ENCODE measurements at places on chromosomes 5 and 9. TPM values are rescaled to one million over a fixed set of nuclear protein-coding genes. Genes with fewer than 3 reads are reported as not detected.

DNA sequence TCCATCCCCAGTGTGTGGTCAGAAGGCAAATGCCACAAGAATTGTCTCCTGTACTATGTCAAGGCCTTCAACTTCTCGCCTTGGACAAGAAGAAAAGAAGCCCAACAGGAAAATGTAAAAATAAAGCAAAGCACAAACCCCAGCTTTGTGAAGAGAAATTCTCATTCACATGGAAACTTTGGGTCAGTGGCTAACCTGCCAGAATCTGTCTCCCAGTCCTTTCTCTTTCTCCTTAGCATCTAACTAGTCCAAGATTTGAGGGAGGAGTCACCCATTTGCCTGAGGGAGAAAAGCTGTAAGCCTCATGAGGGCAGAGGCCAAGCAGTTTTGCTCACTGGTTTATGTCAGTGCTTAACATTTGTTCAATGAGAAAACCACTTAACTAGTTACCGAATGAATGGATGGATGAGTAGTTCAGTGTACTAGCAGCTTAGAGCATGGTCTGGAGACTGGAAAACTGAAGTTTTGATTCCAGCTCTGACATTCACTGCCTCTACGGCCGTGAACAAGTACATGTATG, 36.0 kb downstream of the ADAM19 start:
- no peak for DNase-seq

DNA sequence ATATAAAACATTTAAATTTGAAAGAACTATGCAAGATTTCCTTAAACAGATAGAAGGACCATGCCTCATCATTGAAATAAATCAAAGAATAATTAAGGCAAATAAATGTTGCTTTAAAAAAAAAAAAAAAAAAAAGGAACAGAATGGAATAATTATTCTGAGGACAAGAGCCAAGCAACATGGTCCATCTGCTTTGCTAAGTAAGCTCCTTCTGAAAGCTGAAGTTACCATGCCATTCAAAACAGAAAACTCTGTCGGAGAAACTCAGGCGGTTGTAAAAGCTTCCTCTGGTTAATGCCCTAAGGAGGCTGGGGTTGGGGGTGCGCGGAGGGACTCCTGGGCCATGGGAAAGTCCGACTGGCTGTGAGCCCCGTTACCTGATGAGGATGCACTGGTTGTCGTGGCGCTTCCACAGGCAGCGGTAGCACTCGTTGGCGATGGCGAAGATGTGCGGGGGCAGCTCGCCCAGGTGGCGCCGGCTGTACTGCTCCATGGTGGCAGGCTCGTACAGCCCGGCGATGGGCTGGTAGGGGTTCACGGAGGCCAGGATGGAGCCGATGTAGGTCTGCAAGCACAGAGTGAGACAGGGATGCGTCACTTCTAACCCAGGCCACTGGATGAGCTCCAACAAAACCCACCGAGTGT, 141.7 kb downstream of the MYO10 start:
- no peak for DNase-seq

GRCh38 chr9:106074006-106074405, 379.7 kb downstream of the TMEM38B start:
- no peak for DNase-seq

DNA sequence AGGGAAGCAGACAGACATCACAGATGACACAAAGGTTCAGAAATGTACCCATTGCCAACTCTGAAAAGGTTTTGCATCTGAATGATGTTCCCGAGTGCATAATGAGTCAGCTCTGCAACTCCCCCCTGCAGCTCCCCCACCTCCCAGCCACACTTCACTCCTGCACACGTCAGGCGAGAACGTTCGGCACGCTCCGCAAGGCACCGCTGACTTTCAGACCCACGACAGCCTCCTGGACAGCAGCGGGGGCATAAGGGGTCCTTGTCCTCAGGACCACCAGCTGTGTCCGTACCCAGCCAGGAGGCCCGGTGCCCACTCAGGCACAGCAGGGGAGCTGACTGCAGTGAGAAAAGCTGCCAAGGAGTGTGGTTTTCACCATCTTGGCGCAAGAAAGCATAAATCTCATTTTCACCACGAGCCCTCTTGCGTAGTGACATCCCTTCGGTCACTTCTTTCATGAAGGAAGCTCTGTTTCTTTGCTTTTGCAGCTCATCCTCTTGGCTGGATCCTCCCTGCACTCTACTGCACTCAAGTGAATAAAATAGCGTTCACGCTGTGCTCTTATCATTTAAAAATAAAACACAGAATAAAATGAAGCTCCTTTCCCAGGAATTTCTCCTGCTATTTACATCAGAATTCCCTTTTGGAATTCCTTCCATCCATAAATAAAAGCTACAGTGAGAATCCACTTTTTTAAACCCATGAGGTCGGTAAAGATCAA, 9.9 kb downstream of the GFPT2 start:
- DNase-seq = no peak

DNA sequence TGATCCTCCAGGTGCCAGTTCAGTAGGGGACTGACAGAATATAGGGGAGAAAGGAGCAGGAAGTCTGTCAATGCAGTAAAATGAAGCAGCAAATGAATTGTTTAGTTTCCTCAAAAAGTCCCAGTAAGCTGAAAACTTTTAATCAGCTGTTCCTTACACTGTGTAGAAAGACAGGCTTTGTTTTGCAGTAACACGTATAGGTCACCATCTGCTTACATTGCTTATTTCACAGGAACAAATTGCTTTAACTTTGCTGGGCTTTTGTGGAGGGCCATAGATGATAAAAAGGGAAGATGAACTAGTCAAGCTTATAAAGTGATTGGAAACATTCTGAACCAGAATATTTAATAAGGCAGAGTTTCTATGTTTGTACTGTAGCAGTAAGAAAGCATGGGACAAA, 331.3 kb upstream of the RFX3 start:
- DNase-seq = no peak

DNA sequence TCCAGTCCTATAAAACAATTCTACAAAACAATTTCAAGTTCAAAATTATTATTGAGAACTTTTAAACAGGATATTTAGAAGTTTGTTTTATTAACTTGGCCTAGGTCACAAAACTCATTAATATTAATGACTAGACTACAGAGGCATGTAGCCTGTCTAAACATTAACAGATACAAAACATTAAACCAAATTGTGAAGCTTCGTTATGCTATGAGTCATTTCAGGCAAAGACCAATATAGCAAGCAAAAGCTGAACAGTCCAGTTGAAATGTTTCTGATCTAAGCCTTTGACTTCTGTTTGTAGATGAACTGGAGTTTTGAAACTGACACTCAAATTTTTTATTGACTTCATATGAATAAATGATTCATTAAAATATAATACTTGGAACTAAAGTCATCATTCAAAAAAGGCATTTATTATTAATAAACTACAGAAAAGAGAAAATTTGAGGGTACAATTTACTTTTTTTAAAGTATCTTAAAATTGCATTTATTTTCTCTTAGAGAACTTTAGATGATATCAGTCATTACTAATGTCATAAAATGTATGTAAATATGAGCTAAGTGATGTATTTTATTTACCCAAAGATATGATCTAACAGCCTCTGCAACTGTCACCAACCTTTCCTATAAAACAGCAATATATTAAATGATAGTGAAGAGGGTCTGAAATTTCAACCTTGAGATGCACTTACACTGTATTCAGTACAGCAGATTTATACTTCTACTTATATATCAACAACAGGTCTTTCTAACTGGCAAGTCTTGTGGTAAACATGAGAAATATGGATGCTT, 188.8 kb downstream of the COMMD10 start:
- DNase-seq = no peak

DNA sequence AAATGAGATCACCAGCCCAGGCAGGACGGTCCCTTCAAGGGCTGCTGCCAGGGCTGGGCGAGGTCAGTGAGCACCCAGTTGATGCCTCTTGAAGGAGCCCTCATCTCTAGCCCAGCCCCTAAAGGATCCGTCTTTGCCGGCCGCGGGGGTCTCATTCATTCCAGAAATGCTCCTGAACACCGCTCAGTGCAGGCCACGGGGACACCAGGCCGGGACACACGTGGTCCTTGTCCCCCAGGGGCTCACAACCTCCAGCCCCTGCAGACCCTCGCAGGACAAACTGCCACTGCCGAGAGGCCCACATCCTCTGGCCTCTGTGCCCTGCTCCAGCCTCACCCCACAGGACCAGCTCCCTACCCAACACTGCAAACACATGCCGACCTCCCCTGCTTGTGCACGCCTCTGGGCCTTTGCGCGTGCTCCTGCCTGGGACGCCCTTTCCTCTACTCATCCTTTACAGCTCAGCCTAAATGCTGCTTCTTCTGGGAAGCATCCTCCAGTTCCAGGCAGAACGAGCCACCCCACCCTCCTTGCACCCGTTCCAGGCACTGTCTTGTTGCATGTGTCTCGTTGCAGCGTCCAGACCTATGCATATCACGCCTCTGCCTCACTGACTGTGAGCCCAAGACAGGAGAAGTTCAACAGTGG, 10.3 kb upstream of the LAMC3 start:
- DNase-seq = no peak

DNA sequence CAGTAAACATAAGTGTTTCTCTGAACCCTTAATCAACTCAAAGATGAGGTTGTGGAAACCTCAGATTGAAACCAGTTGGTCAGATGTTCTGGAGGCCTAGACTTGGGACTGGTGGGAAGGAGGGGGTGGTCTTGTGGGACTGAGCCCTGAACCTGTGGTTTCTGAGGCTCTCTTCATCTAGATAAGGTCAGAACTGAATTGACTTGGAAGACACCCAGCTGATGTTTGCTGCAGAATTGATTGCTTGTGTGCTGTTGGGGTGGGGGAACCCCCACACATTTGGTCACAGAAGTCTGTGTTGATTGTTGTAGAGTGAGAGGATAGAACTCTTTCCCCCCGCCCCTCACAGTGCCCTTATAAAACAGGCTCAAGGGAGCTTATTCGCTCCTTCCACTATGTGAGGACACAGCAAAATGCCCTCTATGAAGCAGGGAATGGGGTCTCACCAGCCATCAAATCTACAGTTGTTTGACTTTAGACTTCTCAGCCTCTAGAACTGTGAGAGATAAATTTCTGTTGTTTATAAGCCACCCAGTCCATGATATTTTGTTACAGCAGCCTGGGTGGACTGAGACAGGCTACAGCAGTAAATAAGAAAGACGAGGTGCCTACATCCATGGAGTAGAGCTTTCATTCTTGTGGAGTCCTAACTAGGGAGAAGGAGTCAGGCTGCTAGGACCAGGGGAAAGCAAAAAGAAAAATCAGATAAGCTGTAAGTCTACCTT, 25.7 kb upstream of the UGCG start:
- DNase-seq = no peak

DNA sequence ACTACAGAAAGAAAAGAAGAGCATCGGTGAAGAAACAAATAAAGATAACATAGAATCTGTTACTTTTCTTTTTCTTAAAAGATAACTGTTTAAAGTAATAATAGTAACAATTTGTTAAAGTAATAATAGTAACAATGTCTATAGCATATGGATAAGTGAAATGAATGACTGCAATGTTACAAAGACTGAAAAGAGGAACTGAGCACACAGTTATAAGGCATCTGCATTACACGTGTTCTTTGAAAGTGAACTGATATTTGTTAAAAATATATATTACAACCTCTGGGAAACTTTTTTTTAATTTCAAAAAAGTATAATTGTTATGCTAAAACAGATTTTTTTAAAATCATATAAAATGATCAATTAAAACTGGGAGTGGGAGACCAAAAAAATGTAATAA, 88.4 kb upstream of the FST start:
- DNase-seq = no peak

DNA sequence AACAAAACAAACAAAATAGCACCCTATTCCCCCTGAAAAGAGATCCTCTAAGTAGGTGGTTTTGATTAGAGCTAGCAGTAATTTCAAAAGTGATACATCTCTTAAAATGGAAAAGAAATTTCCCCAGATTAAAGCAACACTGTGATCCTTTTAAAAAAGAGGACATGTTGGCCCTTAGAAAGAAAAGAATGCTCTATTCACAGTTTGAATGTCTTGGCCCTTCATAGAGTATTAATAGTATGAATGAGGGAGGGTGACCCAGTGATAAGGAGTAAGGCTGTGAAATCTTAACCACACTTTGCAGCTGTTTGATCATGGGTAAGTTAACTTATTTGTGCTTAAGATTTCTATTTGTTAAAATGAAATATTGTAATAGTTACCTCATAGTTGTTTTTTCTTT, 467.7 kb upstream of the MEF2C start:
- no peak for DNase-seq

GRCh38 chr9:78118742-78119473, 87.3 kb upstream of the GNAQ start:
- no peak for DNase-seq

DNA sequence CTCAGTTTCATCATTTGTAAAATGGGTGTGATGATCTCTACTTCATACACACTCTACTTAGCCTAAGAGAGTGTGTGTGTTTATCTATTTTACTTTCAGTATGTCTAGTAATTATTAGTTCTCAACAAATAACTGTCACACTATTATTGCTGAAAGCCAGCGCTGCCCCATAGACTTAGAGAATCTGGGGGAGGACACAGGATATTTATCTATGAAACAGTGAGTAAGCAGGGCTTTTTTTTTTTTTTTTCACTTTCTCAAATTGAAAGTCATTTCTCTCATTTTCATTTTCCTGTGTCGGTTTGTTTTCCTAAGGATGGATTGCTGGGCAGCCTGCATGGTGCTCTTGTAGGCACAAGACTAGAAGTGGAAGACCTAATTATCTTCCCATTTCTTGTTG, 248.4 kb upstream of the RPS23 start:
- no peak for DNase-seq

DNA sequence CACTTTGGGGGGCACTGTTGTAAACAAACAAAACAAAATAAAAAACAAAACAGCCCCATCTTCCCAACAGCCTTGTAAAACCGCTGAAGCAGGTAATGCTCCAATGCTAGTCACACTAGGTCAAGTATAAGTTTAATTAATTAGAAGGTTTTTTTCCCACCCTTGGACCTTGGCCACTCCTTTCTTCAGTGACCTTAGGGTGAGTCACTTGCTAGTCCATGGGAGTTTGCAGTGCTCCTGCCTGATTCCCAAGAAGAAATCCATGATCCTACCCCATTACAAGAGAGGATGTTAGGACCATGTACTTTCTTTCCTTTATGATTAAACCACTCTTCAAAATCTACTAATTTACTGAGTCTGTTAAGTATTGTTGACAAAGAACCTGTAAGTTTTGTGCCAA, 192.2 kb upstream of the CDKN2B start:
- DNase-seq = no peak

DNA sequence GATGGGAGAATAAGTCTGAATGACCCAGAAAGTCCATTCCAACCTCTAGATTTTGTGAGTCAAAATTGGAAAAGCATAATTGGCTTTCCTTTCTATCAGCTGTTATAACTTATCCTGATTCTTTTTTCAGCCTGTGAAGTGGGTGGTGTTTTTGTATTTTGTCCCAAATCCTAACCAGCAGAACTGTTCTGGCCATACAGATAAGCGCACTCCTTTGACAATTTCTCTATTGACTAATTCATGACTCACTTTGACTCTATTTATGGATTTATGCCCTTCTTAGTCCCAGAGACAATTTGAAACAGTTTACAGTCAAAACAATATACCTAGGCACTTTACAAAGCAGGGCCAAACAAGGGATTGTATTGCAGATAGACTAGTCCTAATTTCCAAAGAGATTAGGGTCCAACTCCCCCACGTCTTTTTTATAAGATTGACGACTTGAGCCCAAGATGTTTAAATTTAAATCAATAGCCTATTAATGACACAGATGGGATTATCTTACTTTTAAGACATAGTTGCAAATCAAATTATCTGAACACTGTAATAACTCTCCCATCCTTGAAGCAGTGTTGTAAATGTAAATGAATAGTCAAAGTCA, 301.7 kb upstream of the SEMA6A start:
- DNase-seq = no peak

Gene RAD50
- polyA plus RNA-seq = 48.2 TPM

Gene SPINK13
- polyA plus RNA-seq = 0.78 TPM

Gene ANKRD31
- polyA plus RNA-seq = 0.48 TPM

Gene FCHO2
- 28.8 TPM for polyA plus RNA-seq

Gene CRAT
- 31.3 TPM for polyA plus RNA-seq

Gene CDC20B
- 0.92 TPM for polyA plus RNA-seq

Gene ORM2
- polyA plus RNA-seq = not detected

Gene PTGES
- 5.0 TPM for polyA plus RNA-seq
